ENCODE measurements at places on chromosomes 12 and 14. TPM values are rescaled to one million over a fixed set of nuclear protein-coding genes. Genes with fewer than 3 reads are reported as not detected.

C14orf93 gene
- polyA plus RNA-seq: 4.8 TPM

ACRBP gene
- polyA plus RNA-seq: 0.74 TPM

PRR4 gene
- polyA plus RNA-seq: 1.0 TPM

CCNB1IP1 gene
- 59.4 TPM for polyA plus RNA-seq

CMKLR1 gene
- polyA plus RNA-seq: 7.0 TPM

ADGRD1 gene
- 3.3 TPM for polyA plus RNA-seq

TOMM20L gene
- polyA plus RNA-seq: not detected

GPR65 gene
- 0.56 TPM for polyA plus RNA-seq

TXNDC16 gene
- 2.4 TPM for polyA plus RNA-seq

TMEM119 gene
- 14.7 TPM for polyA plus RNA-seq

ACOT6 gene
- polyA plus RNA-seq: 0.34 TPM

KCNA5 gene
- 0.86 TPM for polyA plus RNA-seq

MMAB gene
- 37.1 TPM for polyA plus RNA-seq

CHST11 gene
- 6.6 TPM for polyA plus RNA-seq

DPY19L2 gene
- polyA plus RNA-seq: 1.4 TPM

UBC gene
- polyA plus RNA-seq: 1,386 TPM

FAM90A1 gene
- 0.59 TPM for polyA plus RNA-seq

OR6C75 gene
- polyA plus RNA-seq: not detected

PTPRB gene
- 16.6 TPM for polyA plus RNA-seq

TNFRSF1A gene
- polyA plus RNA-seq: 68.9 TPM

SMOC1 gene
- 3.0 TPM for polyA plus RNA-seq

SRRM4 gene
- not detected for polyA plus RNA-seq

All from adipose tissue (tissue), 3 donors.